Activated CD4-positive, alpha-beta memory T cell treated with anti-CD3 and anti-CD28 coated beads for 36 hours (primary cell): ENCODE measurements at places on chromosomes 7 and 10.
A peak's percentile ranks its signal among the peaks of the same experiment; 100 is the strongest.

DNA sequence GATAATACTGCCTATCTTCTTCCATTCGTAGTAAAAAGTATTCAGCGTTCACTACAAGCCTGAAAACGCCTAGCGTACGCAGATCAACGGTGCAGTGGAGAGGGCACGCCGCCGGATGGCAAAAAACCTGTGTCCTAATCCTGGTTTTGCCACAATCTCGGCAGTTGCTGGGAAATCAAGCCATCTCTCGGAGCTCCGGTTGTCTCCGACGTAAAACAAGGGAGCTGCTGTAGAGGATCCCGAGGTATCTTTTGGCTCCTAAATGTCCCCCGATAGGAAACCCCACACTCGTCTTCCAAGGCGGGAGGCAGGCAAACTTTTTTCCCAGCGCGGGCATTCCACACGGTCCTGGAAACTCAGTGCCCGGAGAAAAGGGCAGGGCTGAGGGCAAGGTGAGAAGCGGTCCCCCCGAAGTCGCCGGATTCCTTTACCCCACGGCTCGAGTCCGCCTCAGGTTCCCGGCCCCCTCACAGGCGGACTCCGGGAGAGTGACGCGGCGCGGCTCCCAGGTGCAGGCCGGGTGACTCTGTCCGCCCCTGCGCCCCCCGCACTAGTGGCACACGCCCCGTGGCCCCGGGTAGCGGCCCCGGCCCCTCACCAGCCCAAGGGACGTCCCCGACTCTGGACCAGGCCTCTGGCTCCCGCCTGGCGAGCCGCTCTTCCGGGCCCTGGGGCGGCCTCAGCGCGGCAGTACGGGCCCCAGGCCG is 649 bp downstream of the IDE start:
- peak; percentile 62 for DNase-seq
- peak overlapping the region; percentile 56 for H3K4me3 ChIP-seq
- H3K36me3 ChIP-seq = peaks cover 3% of the 10 kb centered on the region
- peak overlapping the region; percentile 57 for H3K27ac ChIP-seq
- no peaks in the 10 kb centered on the region for H3K27me3 ChIP-seq

GRCh38 chr10:7513936-7514335 is 103.1 kb upstream of the SFMBT2 start:
- H3K4me1 ChIP-seq = peaks cover 15% of the 10 kb centered on the region
- H3K27ac ChIP-seq = no peak overlapping the region
- H3K4me3 ChIP-seq = no peak overlapping the region
- H3K27me3 ChIP-seq = no peaks in the 10 kb centered on the region
- H3K36me3 ChIP-seq = peaks cover 9% of the 10 kb centered on the region

DNA sequence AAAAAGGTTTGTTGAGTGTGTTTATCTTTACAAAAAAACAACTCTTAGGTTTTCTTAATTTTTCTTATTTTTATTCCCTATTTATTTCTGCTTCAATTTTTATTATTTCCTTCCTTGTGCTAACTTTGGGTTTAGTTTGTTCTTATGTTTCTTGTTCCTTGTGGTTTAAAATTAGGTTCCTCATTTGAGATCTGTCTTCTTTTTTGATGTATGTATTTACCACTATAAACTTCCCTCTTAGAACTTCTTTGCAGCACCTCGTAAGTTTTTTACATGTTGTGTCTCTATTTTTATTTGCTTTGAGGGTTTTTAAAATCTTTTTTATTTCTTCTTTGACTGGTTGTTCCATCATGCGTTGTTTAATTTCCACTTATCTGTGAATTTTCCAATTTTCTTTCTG is 1217.1 kb upstream of the CELF2 start:
- no peak overlapping the region for H3K27ac ChIP-seq
- DNase-seq = no peak

GRCh38 chr10:96096958-96097357 is 33.1 kb upstream of the ZNF518A start:
- no peaks in the 10 kb centered on the region for H3K4me1 ChIP-seq
- DNase-seq = no peak
- H3K36me3 ChIP-seq = peaks cover 8% of the 10 kb centered on the region
- H3K27me3 ChIP-seq = peaks cover 67% of the 10 kb centered on the region
- no peak overlapping the region for H3K4me3 ChIP-seq
- H3K27ac ChIP-seq = no peak overlapping the region

- DNase-seq = no peak
- H3K4me1 ChIP-seq = no peaks in the 10 kb centered on the region
- H3K27ac ChIP-seq = no peak overlapping the region
- no peak overlapping the region for H3K4me3 ChIP-seq
These were observed 204.0 kb upstream of the CELF2 start for GRCh38 chr10:10813656-10814055.

DNA sequence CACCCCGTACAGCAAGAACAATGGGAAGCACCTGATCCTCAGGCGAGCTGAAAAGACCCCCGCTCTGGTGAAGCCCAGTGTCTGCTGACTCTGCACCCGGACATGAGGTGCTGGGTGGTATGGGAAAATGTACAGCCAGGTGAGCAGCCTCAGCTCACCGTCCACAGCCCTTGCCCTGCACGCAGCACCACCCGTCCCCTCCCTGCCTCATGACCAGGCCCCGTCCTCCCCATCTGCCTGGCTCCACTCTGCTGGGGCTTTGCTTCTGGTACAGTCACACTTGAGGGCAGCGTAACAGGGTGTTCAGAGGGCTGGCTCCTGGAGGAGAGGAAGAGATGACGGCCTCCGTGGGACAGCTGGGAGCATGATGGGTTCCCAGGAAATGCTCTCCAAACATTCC is 49.1 kb downstream of the NCAPG2 start:
- H3K4me3 ChIP-seq = no peak overlapping the region
- H3K36me3 ChIP-seq = peaks cover 43% of the 10 kb centered on the region
- no peak for DNase-seq
- no peaks in the 10 kb centered on the region for H3K27me3 ChIP-seq
- H3K27ac ChIP-seq = peak overlapping the region; percentile 85

- peaks cover 8% of the 10 kb centered on the region for H3K27me3 ChIP-seq
- no peak overlapping the region for H3K27ac ChIP-seq
- H3K36me3 ChIP-seq = no peaks in the 10 kb centered on the region
- H3K4me1 ChIP-seq = no peaks in the 10 kb centered on the region
- H3K4me3 ChIP-seq = no peak overlapping the region
These were observed 48.0 kb upstream of the MSRB2 start for GRCh38 chr10:23047201-23048050.

- H3K27me3 ChIP-seq = peaks cover 8% of the 10 kb centered on the region
- H3K4me1 ChIP-seq = no peaks in the 10 kb centered on the region
- H3K27ac ChIP-seq = no peak overlapping the region
- DNase-seq = no peak
- H3K36me3 ChIP-seq = no peaks in the 10 kb centered on the region
These were observed 270.4 kb upstream of the PRKCQ start for GRCh38 chr10:6850452-6850851.

DNA sequence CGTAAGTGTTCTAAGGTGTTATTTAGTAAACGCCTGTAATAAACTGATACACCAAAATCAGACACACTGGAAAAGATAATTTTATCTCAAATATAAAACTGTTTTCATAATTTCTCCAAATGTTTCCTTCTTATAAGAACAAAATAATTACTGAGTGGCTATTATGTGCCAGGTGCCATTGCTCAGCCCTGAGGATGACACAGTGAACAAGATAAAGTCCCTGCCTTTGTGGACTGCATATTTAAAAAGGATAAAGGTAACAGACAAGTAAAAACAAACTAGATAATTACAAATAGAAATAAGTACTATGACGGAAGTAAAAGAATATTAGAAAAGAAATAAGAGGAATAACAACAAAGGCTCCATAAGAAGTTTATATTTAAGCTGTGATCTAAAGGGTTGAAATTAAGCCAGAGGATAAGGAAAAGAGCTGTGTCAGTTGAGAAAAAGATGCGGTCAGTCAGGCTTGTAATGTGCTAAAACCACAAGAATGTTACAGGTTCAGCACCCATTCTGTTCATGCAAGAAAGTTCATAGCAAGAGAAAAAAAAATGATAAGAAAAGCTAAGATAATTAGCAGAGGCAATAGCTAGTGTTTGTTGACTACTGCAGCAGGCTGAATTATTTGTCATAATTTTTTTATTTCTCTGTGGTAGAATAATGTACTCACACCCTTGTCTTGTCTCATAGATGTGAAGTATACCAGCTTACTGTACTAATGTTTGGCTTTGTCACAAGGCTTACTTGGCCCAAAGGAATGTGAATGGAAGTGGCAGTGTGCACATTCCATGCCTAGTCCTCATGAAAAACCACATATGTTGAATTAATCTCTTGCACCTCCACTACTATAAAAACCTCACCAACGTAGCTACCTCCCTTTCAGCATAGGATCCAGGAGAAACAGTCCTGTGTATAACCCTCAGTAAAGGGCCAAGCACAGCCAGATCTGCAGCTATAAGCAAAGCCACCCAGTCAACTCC is 75.1 kb downstream of the CRPPA start:
- H3K36me3 ChIP-seq = peaks cover 2% of the 10 kb centered on the region
- no peak overlapping the region for H3K27ac ChIP-seq
- H3K4me3 ChIP-seq = no peak overlapping the region
- H3K27me3 ChIP-seq = no peaks in the 10 kb centered on the region

GRCh38 chr10:131946880-131947279 is 34.8 kb downstream of the BNIP3 start:
- no peak for DNase-seq
- H3K4me1 ChIP-seq = no peaks in the 10 kb centered on the region
- H3K4me3 ChIP-seq = no peak overlapping the region

DNA sequence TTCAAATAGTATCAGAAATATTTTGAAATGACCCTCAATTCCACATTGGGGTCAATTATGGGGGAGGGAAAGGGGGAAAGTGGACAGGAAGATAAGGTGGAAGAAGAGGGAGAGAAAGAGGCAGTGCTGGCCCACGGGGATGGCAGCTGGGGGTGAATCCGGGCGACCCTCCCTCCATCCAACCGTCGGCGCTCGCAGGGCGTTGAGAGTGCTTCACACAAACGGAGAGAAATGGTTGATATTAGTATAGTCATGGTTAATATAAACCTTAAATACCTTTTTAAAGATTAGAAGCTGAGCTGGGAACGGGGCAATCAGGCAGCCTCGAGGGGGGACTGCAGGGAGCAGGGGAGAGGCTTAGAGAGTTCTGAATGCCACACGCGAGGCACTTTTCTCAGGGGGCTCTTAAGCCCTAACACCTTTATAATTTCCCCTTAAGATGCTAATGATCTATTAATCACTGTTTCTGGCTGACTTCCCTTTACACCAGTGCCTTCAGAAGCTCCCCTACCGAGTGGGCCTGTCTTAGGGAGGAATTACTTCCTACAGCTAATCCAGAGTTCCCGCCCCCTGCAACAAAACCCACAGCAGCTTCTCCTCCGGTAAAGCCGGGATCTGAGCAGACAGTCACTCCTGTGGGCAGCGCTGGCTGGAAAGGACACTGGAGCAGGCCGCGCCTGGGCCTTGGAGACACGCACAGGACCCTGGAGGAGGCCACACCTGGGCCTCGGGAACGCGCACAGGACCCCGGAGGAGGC is 39.5 kb downstream of the PRKAG2 start:
- H3K4me1 ChIP-seq = peaks cover 32% of the 10 kb centered on the region
- no peaks in the 10 kb centered on the region for H3K36me3 ChIP-seq
- no peaks in the 10 kb centered on the region for H3K27me3 ChIP-seq
- no peak overlapping the region for H3K4me3 ChIP-seq
- DNase-seq = no peak

DNA sequence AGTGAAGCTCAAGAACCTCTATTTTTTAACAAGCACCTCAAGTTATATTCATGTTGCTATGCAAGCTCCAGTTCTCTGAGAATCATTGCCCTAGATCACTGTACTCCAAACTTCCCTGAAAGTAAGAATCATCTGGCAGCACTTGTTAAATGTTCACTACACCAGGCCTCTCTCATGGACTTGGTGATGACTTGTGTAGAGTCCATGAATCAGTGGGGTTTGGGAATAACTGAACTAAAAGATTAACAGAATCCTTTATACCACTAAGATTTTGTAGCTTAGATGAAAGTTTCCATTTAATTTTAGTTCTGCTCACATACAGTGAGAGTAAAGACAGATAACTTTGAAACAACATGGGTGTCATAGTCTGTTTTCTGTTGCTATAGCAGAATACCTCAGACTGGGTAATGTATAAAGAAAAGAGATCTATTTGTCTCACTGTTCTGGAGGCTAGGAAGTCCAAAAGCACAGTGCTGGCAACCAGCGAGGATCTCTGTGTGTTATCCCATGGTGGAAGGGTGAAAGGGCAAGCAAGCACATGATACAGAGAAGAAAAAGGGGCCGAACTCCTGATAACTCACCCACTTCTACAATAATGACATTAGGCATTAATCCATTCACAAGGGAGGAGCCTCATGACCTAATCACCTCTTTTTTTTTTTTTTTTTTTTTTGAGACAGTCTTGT is 27.9 kb upstream of the AOAH start:
- H3K36me3 ChIP-seq = no peaks in the 10 kb centered on the region
- H3K4me3 ChIP-seq = no peak overlapping the region
- no peak for DNase-seq
- no peak overlapping the region for H3K27ac ChIP-seq
- peaks cover 10% of the 10 kb centered on the region for H3K4me1 ChIP-seq

- H3K36me3 ChIP-seq = no peaks in the 10 kb centered on the region
- H3K27ac ChIP-seq = no peak overlapping the region
- H3K4me3 ChIP-seq = no peak overlapping the region
- H3K27me3 ChIP-seq = no peaks in the 10 kb centered on the region
These were observed 243.6 kb downstream of the BICC1 start for GRCh38 chr10:58756130-58756719.

- no peak for DNase-seq
- H3K27ac ChIP-seq = no peak overlapping the region
- no peaks in the 10 kb centered on the region for H3K27me3 ChIP-seq
These were observed 6.3 kb downstream of the ABCC2 start for GRCh38 chr10:99788598-99789256.

DNA sequence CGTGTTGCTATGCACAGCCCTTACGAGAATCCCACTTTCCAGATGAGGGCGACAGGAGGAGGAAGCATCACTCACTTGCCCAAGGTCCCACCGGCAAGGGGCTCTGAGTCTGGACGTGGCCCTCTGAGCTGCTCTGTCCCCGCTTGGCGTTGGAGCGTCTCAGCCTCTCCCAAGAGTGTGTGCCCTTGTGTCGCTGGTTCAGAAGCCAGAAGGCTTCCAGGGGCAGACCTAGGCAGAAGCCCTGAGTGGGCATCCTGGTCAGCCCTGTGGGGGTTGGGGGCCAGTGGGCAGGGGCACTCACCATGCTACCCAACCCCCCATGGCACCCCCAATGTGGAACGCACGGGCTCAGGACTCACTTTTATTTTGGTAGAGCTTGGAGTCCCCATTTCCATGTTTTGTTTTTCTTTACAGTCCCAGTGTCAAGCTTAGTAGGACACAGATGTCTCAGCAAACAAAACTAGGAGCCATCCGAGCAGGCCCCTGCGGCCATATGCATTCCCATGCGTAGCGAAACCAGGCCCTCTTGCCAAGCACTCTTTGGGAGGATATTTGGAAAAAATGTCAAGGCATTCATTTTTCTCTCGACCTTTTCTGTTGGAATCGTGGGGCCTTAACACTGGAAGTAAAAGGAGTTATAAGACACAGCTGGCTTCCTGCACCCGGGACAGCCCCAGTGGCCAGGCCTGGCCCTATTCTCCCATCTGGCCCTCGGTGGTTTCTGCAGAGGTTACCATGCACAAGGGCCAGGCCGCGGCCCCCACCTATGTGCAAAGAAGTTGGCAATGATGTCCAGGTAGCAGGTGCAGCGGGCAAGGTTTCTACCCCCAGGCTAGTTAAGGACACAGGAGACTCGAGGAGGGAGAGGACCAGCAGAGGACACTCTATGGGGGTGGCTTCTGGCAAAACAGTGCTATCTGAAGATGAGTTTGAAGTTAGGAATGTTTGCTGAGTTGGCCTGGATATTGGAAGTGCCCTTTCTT is 97.0 kb downstream of the LHPP start:
- no peaks in the 10 kb centered on the region for H3K27me3 ChIP-seq
- no peaks in the 10 kb centered on the region for H3K4me1 ChIP-seq
- no peaks in the 10 kb centered on the region for H3K36me3 ChIP-seq
- no peak overlapping the region for H3K27ac ChIP-seq

GRCh38 chr7:129188372-129188891 is at the start of gene SMO:
Gene SMO (plus strand): TSS chr7:129188633. CDS start chr7:129189152, 519 bp downstream.
- H3K27me3 ChIP-seq = peaks cover 48% of the 10 kb centered on the region
- no peak for DNase-seq
- H3K36me3 ChIP-seq = no peaks in the 10 kb centered on the region
- peaks cover 8% of the 10 kb centered on the region for H3K4me1 ChIP-seq
- peak within 1 kb of the TSS; percentile 56 for H3K4me3 ChIP-seq
